Activated CD4-positive, CD25-positive, alpha-beta regulatory T cell (primary cell): ENCODE measurements at places on chromosomes 7 and 10.

- no peak for DNase-seq
These were observed 72.4 kb upstream of the LRRC4 start for GRCh38 chr7:128103498-128104107.

- no peak for DNase-seq
These were observed 124.5 kb downstream of the TRRAP start for GRCh38 chr7:99002827-99003212.

DNA sequence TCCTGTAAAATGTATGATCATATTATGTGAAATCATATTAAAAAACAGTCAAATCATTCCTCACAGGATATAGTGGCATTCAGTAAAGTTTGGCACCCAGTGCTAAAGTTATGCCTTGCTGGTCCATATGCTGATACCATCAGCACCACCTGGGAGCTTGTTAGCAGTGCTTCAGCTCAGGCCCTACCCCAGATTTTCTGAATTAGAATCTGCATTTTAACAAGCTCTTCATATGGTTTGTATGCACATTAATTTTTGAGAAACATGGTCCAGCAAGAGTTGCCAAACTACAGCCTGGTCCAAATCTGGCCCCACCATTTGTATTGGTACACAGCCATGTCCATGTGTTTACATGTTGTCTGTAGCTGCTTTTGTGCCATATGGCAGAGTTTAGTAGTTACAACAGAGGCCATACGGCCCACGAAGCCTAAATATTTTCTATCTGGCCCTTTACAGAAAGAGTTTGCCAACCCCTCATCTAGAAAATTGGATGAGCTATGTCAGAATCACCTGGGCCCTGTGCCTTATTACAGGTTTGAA is 30.1 kb downstream of the RAB18 start:
- no peak for DNase-seq

DNA sequence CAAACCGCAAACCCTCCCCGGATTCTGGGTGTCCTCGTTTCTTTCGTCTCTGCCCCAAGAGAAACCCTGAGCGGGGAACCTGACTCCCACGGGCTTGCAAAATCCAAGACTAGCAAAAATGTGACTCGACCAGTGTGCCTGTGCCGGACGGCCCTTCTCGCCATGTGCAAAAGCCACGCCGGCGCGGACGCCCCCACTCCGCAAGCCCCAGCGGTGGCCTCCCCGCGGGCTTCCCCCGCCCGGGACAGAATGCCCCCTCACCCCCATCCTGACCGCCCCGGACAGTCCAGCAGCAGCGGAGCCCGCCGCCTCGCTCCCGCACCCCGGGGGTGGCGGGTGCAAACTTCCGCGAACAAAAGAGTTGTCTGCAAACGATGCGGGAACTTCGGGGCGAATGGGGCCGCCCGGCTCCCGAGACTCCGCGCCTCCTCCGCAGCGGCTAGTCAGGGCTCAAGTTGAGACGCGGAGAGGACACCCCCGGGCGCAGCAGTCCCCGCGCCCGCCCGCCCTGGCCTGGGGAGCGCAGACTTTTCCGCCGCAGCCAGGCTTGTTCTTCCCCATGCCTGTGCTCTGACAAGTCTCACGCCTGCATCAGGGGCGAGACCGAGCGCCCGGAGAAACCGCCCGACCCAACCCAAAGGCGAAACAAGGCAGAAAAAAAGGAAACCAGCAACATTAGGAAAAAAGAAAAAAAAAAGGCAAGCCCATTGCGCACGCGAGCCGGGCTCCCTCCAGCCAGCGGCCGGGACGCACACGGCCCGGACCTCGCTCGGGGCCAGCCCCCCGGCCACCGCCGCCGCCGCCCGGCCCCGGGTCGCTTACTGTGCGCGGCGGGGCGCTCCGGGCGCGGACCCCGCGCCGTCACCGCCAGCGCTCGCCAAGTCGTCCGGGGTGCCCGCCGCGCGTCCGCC is 732 bp downstream of the FAM53B start:
- no peak for DNase-seq

DNA sequence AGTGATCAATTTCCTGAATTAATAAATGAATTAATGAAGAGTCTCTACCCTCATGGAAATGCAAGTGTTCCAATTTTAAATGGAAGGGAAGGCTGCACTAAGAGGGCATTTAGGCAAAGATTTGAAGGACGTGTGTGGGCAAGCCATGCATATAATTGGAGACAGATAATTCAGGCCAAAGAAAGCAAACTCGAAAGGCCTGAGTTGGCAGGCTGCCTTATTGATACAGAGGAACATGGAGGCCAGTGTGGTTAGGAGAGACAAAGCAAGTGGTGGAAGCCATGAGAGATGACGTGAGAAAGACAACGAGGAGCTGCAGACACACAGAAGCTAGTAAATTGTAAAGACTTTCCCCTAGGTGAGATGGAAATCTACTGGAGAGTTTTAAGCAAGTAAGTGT is 15.4 kb upstream of the PCLO start:
- no peak for DNase-seq

DNA sequence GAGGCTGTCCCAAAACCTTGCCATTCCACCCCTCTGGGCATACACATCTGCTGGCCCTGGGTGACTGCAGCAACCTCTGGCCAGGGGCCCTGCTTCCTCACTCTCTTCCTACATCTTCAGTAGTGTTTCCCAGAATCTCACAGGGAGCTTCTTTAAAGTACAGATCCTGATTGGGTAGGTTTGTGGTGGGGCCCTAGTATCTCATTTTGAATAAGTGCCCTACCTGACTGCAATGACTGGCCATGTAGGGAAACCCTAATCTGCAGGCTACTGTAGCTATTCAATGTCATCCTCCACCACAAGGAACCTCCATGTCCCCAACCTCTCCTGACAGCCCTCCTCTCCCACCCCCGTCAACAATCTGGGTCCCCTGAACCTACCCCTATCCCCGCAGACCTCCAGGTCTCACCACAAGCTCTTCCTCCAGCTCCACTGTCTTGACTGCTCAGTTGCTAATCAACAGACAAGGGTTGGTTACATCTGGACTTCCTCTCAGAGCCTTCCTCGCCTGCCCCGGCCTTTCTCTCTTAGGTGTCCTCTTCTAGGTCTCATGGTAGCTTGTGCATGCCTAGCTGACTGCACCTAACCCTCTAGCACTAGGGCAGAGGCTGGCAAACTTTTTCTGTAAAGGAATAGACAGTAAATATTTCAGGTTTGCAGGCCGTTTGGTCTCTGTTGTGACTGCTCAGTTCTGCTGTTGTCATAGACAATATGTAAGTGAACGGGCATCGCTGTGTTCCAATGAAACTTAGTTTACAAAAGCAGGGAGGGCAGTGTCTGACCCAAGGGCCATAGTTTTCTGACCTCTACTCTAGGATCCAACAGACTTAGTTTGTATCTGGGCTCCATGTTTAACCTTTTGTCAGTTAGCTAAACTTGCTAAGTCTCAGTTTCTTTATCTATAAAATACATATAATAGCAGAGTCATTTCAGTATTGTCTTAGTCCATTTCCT is 121.1 kb downstream of the AOAH start:
- no peak for DNase-seq

GRCh38 chr7:39644170-39644569 is 20.8 kb downstream of the RALA start:
- no peak for DNase-seq

GRCh38 chr7:8277394-8277982 is 15.5 kb upstream of the ICA1 start:
- no peak for DNase-seq

- no peak for DNase-seq
These were observed 36.9 kb upstream of the GNA12 start for GRCh38 chr7:2880874-2881533.

DNA sequence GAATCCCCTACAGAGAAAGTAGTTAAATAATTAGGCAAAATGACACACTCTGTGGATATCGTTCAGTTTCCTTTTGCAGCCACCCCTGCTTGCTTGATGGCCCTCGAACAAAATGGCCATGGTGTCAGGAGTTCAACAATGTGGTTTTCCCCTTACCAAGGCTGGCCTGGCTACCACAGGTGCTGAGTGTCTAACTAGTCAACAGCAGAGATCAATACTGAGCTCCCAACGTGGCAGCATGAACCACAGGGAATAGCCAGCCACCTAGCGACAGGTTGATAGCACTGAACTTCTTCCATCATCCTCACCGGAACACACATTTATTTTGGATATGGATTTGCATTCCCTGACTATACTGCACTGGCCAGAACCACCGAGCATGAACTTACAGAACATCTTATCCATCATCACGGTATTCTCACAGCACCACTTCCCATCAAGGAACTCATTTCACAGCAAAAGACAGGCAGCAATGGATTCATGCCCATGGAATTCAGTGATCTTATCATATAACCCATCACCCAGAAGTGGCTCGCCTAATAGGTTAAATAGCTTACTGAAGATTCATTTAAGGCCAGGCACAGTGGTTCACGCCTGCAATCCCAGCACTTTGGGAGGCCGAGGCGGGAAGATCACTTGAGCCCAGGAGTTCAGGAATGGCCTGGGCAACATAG is 6.3 kb downstream of the C10orf67 start:
- DNase-seq: no peak

DNA sequence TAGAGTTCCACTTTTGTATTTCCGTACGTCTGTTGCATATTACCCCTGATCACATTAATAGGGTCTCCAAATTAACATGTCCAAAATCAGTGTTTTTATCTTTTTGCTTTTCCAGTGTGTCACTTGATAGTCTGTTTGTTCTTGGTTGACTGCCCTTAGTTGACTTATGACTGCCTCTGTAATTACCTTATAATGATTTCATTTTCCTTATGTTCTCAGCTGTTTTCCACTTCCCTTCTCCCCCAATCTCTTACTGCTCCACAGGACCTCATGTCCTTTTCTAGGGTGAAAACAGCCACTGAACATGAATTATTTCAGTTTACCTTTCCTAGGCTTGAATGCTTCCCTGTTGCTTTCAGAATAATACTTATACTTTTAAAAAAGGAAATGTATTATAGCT is 54.7 kb downstream of the MAPK8 start:
- DNase-seq: no peak

DNA sequence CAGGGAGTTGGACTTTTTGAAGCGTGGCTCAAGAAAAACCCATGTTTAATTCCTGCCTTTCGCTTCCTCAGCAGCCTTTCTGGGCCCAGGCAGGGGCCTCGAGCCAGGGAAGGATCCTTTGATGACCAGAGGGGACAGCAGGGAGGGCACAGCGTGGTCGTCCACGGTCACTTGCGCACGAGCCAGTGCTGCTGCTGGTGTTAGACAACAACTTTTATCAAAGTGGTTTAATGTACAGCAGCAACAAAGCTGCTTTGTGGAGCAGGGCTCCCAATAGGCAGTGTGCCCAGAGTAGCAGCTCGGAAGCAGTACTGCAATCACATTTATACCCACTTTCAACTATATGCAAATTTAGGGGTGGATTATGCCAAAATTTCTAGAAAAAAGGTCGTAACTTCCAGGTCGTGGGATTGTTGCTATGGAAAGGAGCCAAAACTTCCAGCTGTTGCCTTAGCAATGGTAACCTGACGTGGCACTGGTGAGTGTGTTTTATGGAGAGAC is 6.1 kb downstream of the GIMAP1 start:
- no peak for DNase-seq

- no peak for DNase-seq
These were observed 68.9 kb downstream of the MTERF1 start for GRCh38 chr7:91811641-91812040.

DNA sequence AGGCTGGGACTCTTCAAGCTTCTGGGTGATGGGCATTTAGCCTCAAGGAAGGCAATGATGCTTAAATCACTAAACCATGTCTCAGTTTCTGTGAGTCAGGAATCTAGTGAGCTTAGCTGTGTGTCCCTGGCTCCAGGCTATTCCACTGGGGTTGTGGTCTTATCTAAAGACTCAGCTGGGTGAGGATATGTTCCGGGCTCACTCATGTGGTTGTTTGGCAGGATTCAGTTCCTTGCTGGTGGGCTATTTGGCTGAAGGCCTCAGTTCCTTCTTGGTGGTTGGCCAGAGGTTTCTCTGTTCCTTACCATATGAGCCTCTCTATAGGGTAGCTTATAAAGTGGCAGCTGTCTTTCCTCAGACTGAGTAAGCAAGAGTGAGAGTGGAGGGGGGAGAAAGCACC is 12.0 kb downstream of the EVX1 start:
- no peak for DNase-seq

DNA sequence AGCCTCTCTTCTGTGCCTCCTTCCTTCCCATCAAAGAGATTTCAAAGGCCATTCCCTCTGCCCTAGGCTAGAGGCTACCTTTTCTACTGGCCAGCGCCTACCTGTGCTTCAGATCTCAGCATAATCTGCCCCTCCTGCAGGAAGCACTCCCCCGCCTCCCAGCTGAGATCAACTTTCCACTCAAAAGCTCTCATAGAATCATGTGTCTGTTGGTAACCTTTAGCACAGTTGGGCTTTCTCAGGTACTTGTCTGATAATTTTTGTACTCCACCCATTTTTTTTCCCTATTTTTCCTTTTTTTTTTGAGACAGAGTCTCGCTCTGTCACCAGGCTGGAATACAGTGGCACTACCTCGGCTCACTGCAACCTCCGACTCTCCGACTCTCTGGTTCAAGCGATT is 231.0 kb upstream of the PRSS58 start:
- DNase-seq: no peak

- no peak for DNase-seq
These were observed 66.3 kb upstream of the HABP2 start for GRCh38 chr10:113486531-113486930.

- no peak for DNase-seq
These were observed 138.0 kb downstream of the FRMD4A start for GRCh38 chr10:14192746-14193145.

- no peak for DNase-seq
These were observed 601 bp downstream of the ADAM8 start for GRCh38 chr10:133276100-133276434.

GRCh38 chr7:71937840-71938371 is 474.2 kb downstream of the CALN1 start:
- DNase-seq: no peak

GRCh38 chr7:47611045-47611511 is 29.2 kb upstream of the TNS3 start:
- DNase-seq: no peak

DNA sequence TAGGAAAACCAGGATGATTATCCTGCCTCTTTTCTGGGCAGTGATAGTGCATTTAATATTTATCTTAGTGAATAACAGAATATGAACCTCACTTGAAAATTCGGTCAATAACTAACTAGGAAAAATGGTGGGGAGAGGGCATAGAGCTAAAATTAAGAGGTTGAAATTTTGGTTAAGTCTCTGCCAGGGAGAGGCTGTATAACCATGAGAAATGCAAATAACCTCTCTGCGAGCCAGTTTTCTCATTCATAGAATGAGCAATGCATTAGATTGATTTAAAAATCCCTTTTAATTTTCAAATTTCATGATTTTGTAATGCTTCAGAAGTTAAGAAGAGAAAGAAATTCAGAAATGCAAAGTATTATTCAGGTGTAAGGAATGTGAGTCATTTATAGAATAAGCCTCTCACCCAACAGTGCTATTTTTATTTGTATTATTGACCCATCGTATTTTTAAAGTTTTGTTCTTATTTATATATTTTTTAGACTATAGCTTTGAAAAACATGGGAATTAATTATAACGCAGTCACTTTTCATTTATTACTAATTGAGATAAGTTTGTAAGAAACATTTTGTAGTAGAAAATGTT is 104.7 kb downstream of the PHF14 start:
- no peak for DNase-seq

GRCh38 chr10:73408061-73408460 is 5.8 kb downstream of the ANXA7 start:
- no peak for DNase-seq
